ENCODE measurements at places on chromosomes 12 and 14.
A peak's percentile ranks its signal among the peaks of the same experiment; 100 is the strongest.

DNA sequence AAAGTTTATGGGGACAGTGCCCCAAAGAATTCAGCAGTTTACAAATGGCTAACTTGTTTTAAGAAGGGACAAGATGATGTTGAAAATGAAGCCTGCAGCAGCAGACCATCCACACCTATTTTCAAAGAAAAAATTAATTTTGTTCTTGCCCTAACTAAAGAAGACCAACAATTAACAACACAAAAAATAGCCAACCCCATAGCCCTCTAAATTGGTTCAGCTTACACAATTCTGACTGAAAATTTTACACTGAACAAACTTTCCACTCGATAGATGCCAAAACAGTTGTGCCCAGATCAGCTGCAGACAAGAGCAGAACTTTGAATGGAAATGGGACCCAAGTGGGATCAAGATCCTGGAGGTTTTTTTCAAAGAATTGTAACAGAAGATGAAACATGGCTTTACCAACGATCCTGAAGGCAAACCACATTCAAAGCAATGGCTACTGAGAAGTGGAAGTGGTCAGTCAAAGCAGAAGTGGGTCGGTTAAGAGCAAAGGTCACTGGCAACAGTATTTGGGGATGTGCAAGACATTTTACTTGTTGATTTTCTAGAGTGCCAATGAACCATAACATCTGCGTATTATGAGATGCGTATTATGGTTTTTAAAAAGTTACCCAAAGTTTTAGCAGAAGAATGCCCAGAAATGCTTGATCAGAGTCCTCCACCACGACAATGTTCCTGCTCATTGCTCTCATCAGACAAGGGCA, 30.0 kb downstream of the SLC39A9 start:
- H3K27me3 ChIP-seq = no peaks in the 10 kb centered on the region
- no peaks in the 10 kb centered on the region for H3K4me1 ChIP-seq
- no peak overlapping the region for H3K27ac ChIP-seq
- no peak overlapping the region for H3K4me3 ChIP-seq

- no peak overlapping the region for H3K27ac ChIP-seq
- no peaks in the 10 kb centered on the region for H3K27me3 ChIP-seq
- no peak overlapping the region for H3K4me3 ChIP-seq
These were observed 325.8 kb upstream of the DIO3 start for GRCh38 chr14:101235335-101236103.

DNA sequence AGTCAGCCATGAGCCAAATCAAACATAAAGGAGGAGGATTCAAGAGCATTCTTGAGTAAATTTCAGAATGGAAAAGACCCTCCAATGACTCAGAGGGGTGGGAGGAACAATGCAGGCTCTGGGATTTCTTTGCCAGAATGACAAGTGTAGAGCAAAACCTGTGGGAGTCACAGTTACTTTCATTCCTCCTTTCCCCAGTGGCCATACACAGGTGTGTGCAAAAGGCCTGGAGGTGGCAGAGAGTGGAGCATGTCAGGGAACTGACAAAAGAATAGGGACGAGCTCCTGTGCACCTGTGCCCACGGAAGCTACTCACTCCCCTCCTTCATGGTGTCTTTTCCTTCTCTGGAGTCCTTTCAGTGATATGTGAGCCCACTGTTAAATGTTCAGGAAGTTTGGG, 9.4 kb upstream of the CIPC start:
- no peak overlapping the region for H3K27ac ChIP-seq
- no peak for DNase-seq
- H3K4me1 ChIP-seq = no peaks in the 10 kb centered on the region
- H3K36me3 ChIP-seq = no peaks in the 10 kb centered on the region
- no peaks in the 10 kb centered on the region for H3K27me3 ChIP-seq
- no peak overlapping the region for H3K4me3 ChIP-seq

DNA sequence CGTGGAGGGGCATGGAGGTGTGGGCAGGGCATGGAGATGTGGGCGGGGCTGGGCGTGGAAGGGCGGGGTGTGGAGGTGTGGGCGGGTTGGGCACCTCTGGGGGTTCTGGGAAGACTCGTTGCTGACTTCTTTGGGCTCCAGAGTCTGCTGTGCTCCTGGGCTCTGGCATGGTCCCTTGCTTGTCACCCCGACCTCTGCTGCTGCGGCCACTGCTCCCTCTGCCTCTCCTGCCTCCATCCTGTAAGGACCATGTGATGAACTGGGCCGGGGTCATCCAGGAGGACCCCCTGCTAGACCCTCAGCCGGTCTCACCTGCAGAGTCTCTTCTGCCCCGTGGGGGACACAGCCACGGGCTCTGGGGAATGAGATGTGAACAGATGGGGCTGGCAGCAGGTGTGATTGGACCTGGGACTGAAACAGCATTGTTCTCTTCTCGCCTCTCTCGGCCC, 15.3 kb downstream of the NOC4L start:
- H3K27me3 ChIP-seq = no peaks in the 10 kb centered on the region
- DNase-seq = no peak
- no peaks in the 10 kb centered on the region for H3K36me3 ChIP-seq

GRCh38 chr12:64633940-64634337, 23.6 kb downstream of the RASSF3 start:
- H3K36me3 ChIP-seq = no peaks in the 10 kb centered on the region
- H3K4me3 ChIP-seq = no peak overlapping the region
- H3K27ac ChIP-seq = no peak overlapping the region
- peak; percentile 61 for DNase-seq

- H3K4me1 ChIP-seq = no peaks in the 10 kb centered on the region
- H3K27me3 ChIP-seq = no peaks in the 10 kb centered on the region
- DNase-seq = no peak
These were observed 128.8 kb downstream of the TSPAN9 start for GRCh38 chr12:3205742-3206519.

- H3K4me3 ChIP-seq = no peak overlapping the region
- no peaks in the 10 kb centered on the region for H3K36me3 ChIP-seq
- DNase-seq = no peak
- H3K4me1 ChIP-seq = peaks cover 24% of the 10 kb centered on the region
These were observed 325.5 kb downstream of the RAD51B start for GRCh38 chr14:68145036-68145435.

DNA sequence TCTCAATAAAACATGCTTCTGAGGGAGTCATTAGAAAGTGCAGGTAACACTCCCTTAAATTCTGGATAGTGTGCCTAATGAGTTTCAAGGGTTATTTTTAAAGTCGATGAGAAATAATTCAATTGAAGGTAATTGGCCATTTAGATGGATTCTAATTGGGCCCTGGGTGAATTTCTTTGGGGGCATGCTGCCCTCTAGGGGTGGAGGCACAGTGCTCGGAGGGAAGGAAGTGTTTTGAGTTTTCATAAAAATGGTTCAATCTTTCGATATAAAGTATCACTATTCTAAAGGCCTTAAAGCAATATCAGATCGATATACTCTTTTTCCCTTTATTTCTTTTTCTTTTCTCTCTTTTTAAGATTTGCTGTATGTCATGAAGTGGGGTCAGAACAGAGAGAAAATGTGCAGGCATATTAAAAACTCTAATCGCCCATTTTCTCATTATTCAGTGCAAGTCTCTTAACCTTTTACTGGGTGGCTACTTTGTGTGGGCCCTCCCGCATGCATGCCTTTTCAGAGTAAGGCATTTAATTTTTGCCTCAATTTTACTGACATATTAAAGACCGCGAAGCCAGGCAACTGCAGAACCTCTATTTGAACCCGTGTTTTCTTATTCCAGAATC, 25.5 kb downstream of the NKX2-8 start:
- no peak overlapping the region for H3K4me3 ChIP-seq
- no peaks in the 10 kb centered on the region for H3K36me3 ChIP-seq
- H3K27me3 ChIP-seq = peaks cover 4% of the 10 kb centered on the region
- H3K27ac ChIP-seq = no peak overlapping the region
- DNase-seq = no peak

DNA sequence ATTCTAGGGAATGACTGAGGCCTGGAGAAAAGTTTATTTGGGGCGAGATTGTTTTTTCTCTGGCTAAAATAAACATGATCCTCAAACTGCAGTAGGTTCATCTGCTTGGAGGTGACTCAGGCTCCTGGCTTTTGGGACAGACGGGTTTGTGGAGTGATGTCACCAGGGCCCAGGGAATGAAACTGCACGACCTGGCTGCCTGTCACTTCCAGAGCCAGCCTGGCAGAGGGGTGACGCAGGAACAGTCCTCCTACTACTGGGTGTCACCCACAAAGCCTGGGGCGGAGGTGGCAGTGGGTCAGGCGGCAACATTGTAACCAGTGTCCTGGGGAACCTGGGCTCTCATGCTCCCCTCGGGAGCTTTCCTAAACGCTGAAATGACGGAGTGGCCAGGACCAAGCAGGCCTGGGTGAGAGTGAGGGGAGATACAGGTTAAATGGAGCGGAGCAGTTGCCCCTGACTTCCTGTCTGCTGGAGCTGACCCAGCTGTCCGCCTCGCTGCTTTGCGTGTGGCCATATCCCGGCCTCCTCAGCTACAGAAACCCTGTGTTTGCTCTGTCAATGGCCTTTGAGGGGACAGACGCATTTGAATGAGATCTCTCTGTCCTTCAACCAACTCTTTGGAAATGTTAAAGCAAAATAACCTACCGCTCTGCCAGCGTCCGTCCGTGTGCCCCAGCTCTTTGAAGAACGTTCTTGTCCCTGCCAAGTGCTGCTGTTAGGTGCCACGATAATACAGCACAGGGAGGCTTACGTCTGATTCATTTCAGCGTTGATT, 6.5 kb downstream of the HIP1R start:
- H3K4me3 ChIP-seq = no peak overlapping the region
- H3K27ac ChIP-seq = no peak overlapping the region
- no peaks in the 10 kb centered on the region for H3K36me3 ChIP-seq
- no peak for DNase-seq
- no peaks in the 10 kb centered on the region for H3K27me3 ChIP-seq

GRCh38 chr12:132597333-132598316, 12.8 kb downstream of the LRCOL1 start:
- H3K4me1 ChIP-seq = no peaks in the 10 kb centered on the region
- DNase-seq = no peak
- H3K27ac ChIP-seq = no peak overlapping the region
- no peaks in the 10 kb centered on the region for H3K36me3 ChIP-seq

GRCh38 chr12:49335118-49335954, 1.7 kb downstream of the C1QL4 start:
- H3K36me3 ChIP-seq = no peaks in the 10 kb centered on the region
- no peak for DNase-seq
- no peaks in the 10 kb centered on the region for H3K4me1 ChIP-seq
- H3K27me3 ChIP-seq = peaks cover 15% of the 10 kb centered on the region
- no peak overlapping the region for H3K4me3 ChIP-seq

- DNase-seq = no peak
- H3K4me1 ChIP-seq = no peaks in the 10 kb centered on the region
- H3K27ac ChIP-seq = no peak overlapping the region
- H3K27me3 ChIP-seq = no peaks in the 10 kb centered on the region
- no peaks in the 10 kb centered on the region for H3K36me3 ChIP-seq
These were observed 29.2 kb downstream of the NT5DC3 start for GRCh38 chr12:103811791-103812190.

GRCh38 chr12:48280572-48280971, 70.1 kb downstream of the ZNF641 start:
- H3K4me1 ChIP-seq = no peaks in the 10 kb centered on the region
- H3K27me3 ChIP-seq = no peaks in the 10 kb centered on the region
- DNase-seq = no peak
- no peak overlapping the region for H3K4me3 ChIP-seq
- H3K27ac ChIP-seq = no peak overlapping the region

GRCh38 chr12:57027805-57028153, 11.4 kb upstream of the TAC3 start:
- no peak overlapping the region for H3K27ac ChIP-seq
- H3K4me1 ChIP-seq = no peaks in the 10 kb centered on the region
- no peaks in the 10 kb centered on the region for H3K36me3 ChIP-seq
- H3K4me3 ChIP-seq = no peak overlapping the region
- no peak for DNase-seq

GRCh38 chr12:26940516-26941214, 2.4 kb downstream of the FGFR1OP2 start:
- no peaks in the 10 kb centered on the region for H3K4me1 ChIP-seq
- DNase-seq = no peak
- no peaks in the 10 kb centered on the region for H3K36me3 ChIP-seq
- no peaks in the 10 kb centered on the region for H3K27me3 ChIP-seq
- peak overlapping the region; percentile 2 for H3K27ac ChIP-seq
- no peak overlapping the region for H3K4me3 ChIP-seq

GRCh38 chr14:34003082-34003668, 52.3 kb upstream of the EGLN3 start:
- H3K36me3 ChIP-seq = no peaks in the 10 kb centered on the region
- no peaks in the 10 kb centered on the region for H3K4me1 ChIP-seq
- no peak for DNase-seq
- H3K4me3 ChIP-seq = no peak overlapping the region
- H3K27me3 ChIP-seq = no peaks in the 10 kb centered on the region

GRCh38 chr12:67710582-67710981, 62.0 kb downstream of the DYRK2 start:
- no peak for DNase-seq
- no peaks in the 10 kb centered on the region for H3K27me3 ChIP-seq
- H3K27ac ChIP-seq = no peak overlapping the region
- H3K36me3 ChIP-seq = no peaks in the 10 kb centered on the region
- no peaks in the 10 kb centered on the region for H3K4me1 ChIP-seq
- no peak overlapping the region for H3K4me3 ChIP-seq

GRCh38 chr12:118103201-118103600, 610 bp downstream of the VSIG10 start:
- peak overlapping the region; percentile 43 for H3K4me3 ChIP-seq
- H3K36me3 ChIP-seq = no peaks in the 10 kb centered on the region
- no peaks in the 10 kb centered on the region for H3K4me1 ChIP-seq
- DNase-seq = peak; percentile 26
- H3K27me3 ChIP-seq = no peaks in the 10 kb centered on the region

DNA sequence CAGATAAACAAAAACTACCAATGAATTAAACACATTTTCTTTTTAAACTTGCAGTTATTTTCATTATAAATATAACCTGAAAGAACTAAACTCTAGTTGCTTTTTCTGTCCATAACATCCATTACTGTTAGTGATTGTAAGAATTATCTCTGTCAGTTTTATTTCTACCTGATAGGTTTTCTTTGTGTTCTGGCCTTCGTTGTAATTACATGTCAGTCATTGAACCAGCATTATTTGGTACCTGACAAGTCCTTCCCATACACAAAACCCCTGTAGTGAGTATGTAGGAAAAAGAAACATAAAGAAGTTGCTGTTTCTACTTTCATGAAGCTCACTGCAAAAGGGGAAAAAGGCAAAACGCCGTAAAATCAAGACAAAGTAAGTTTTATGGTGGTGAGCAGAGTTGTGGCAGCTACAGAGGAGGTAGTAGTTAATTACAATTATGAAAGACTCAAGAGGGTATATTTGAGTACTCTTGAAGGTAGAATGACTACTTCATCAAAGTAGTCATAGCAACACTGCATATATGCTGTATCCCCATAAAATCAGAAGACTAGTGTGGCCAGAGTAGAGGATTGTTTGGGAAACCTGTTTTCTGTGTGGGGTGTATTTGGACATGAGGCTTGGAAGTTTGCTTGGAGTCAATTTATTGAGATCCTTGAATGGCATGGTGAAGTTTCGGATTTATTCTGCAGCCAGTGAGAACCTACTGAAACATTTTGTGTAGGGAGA, 102.8 kb downstream of the SLC5A8 start:
- no peaks in the 10 kb centered on the region for H3K4me1 ChIP-seq
- DNase-seq = no peak
- H3K27ac ChIP-seq = no peak overlapping the region
- no peaks in the 10 kb centered on the region for H3K27me3 ChIP-seq

- no peaks in the 10 kb centered on the region for H3K4me1 ChIP-seq
- DNase-seq = no peak
- no peaks in the 10 kb centered on the region for H3K36me3 ChIP-seq
- H3K4me3 ChIP-seq = no peak overlapping the region
- H3K27me3 ChIP-seq = no peaks in the 10 kb centered on the region
These were observed 180.0 kb upstream of the LMO3 start for GRCh38 chr12:16785953-16786352.

Data from uterus (tissue), 4 donors.